ENCODE measurements at places on chromosomes 5 and 9. TPM values are rescaled to one million over a fixed set of nuclear protein-coding genes. Genes with fewer than 3 reads are reported as not detected.
A peak's percentile ranks its signal among the peaks of the same experiment; 100 is the strongest.

- no peak for DNase-seq
Observed at GRCh38 chr9:29394855-29395254, 1821.6 kb upstream of the C9orf72 start.

TNFSF15 gene
- 8.1 TPM for polyA plus RNA-seq

DNA sequence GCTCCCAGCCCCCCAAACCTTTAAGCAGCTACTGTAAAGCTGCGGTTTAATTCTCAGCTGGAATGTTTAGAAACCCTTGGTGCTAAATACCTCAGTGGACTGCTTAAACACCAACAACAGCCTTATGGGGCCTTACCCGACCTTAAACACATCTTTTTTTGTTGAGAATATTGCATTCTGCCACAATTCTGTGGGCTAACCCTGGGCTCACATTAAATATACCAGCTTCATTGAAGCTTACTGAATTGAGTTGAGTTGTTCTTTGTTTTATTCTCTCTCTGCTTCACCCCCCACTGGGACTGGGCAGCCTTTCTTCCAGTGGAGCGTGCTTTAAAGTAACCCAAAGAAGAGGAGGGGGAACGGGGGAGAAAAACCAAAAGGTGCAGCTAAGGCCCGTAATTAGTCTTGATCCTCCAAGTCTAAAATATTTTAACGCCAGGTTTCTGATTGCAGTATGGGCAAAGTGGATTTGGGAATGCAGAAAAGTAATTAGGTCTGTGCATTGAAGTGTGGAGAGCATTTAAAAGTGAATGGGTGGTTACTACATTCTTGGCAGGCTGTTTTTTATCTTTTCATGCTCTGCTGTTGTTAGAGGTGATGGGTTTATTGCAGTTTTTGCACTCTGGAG, 281.2 kb downstream of the NR2F1-AS1 start:
- peak; percentile 38 for DNase-seq

HK3 gene
- 0.88 TPM for polyA plus RNA-seq

DNA sequence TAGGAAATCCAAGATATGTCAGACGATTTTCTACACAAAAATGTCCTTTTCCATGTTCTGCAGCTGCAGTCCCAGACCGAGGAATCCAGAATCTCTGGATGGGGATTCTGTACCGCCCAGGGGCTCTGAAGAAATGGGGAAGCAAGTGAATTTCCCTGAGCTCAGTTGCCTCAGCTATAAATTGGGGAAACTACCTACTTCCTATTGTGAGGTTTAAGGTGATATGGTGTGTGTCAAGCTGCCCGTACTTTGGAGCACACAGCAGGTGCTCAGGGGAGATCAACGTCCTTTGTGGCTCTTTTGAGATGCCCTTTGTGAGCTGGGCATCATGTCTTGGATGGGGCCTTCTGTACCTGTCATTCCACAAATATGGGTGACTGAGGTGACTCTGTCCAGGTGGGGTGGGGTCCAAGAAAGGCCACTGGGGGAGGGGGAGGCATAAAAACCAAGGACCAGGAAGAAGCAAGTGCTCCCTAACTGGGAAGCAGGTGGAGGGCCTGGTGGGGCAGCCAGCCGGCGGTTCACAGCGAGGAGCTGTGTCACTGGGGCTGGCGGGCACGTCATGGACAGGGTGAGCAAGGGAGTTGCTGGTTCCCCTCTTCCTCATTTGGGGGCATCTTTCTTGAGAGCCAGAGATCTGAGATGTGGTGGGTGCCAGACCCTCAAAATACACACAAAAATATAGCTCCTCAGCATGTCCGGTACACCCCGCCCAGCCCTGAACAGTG, 116.0 kb downstream of the CRB2 start:
- no peak for DNase-seq

DNA sequence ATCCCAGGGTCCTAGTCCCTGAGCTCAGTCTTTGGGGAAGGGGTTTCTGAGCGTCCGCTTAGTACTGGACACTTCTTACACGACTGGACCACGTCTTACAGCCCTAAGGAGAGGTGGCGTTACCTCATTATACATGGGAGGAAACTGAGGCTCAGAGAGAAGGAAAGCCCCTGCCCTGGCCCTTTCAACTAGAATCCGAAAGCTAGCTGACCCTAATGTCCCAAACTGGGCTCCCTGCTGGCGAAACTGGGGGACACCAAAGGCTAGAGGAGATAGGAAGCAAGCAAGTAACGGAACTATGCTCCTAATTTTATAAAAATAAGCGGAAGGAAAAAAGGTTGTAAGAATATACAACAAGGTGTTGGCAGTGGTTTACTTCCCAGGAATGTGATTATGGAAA, 14.2 kb downstream of the LHX6 start:
- DNase-seq = no peak

- no peak for DNase-seq
Observed at GRCh38 chr9:133681658-133682306, 45.6 kb downstream of the DBH start.

DNA sequence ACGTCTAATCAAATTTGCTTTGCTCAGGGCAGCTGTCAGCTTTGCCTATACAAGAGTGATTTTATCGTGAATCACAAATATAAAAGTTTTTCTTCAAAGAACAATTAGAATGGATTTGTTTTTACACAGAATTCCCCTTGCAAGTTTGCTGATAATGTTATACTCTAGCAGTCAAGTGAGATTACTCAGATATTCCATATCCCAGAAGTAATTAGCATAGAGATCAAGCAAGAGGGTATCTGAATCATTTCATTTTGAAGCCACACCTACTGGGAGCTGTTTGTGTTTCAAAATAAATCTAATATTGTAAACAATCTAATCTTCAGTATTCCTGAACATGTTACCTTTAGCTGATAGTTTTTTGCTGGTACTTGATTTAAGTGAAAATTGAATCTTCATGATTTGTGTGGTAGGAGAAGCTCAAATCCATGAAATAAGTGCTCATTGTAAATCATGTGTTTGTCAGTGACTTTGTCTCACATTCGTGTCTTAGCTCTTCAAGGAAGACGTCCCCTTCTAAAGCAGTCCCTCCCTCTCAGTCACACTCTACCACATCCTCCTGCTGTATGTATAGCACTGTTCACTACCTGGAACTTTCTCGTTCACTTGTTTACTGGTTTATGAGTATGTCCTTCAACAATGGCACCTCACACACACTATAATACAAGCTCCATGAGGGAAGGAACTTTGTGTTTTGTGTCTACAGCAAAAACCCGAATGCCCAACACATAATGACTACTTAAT, 3.3 kb upstream of the TTC39B start:
- no peak for DNase-seq

- peak; percentile 1 for DNase-seq
Observed at GRCh38 chr9:122498883-122499288, 11.7 kb upstream of the OR1J2 start.

DNA sequence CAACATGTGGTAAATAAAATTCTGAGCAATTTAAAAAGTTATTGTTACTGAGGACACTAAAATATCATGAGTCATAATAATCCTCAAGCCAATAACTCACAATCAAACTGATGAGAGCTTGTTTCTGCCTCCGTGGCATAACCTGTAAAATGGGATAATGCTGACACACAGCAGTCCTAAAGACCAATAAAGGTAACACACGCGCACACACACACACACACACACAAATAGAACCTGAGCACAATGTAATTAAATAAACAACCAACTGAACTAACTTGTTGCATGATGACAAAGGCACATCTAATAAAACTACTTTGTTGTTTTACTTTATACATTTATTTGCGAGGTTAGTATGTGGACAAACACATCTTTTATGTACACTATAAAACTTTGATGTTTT, 358.2 kb downstream of the BNC2 start:
- DNase-seq = no peak

C5orf52 gene
- polyA plus RNA-seq = not detected

DNA sequence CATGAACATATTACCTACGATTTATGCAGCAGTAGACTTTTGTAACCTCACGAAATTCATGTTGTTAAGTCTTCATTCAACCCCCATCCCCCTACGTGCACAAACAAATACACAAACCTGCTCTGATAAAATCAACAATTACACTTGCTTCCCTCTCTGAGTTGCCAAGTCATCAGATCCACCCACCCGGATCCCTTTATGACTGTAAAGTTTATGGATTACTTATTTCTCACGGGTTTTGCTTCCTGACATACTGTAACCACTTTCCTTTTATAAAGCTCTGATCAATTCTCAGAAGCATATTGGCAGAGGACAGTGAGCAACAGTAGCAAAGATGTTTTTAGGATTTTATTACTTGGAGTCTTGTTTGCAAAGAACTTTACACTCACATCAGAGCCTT, 70.5 kb downstream of the MLLT3 start:
- peak; percentile 54 for DNase-seq

Data from renal cortex interstitium (tissue), 15 donors.